CD4-positive, alpha-beta T cell (primary cell): ENCODE measurements at places on chromosomes 3 and 15. TPM values are rescaled to one million over a fixed set of nuclear protein-coding genes. Genes with fewer than 3 reads are reported as not detected.

The GOLGA6L7 gene
- not detected for total RNA-seq

The B3GNT5 gene
- 0.60 TPM for total RNA-seq

GRCh38 chr3:189013224-189013888 is 158.4 kb upstream of the TPRG1 start:
- no peak for DNase-seq

- no peak for DNase-seq
Observed at GRCh38 chr15:98952381-98952803, 55.2 kb downstream of the PGPEP1L start.

DNA sequence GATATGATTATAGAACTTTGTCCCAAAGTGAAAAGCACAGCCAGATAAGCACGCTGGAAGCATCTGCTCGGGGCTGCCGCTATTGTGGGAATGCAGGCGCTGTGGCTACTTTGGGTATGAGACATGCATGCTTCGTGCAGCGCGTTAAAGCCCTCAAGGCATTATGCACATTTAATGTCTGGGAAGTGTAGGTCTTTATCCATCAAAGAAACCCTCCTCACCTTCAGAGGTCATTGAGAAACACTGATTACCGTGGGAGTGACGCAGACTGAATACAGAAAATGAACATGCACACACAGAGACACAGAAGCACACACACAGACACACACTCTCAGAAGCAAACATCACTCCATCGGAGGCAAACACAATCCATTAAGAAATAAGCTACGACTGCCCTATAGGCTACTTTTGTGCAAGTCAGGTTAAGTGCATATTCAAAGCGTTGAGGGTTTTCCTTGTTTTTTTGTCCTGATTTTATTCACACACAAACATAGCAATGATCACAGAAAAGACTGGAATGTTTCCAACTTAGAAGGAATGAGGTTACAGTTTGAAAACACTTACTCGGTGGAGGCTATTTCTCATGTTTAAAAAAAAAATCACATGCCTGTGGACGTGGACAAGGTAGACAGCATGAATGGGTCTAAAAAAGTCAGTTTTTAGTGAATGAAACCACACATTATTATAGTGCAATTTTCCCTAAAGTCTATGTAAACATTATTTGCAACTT is 68.5 kb downstream of the PLCH1 start:
- DNase-seq, result no peak

- no peak for DNase-seq
Observed at GRCh38 chr3:189460511-189460910, 170.7 kb upstream of the TP63 start.

- DNase-seq, result peak; percentile 22
Observed at GRCh38 chr3:128879991-128880390, 571 bp downstream of the ACAD9 start.

DNA sequence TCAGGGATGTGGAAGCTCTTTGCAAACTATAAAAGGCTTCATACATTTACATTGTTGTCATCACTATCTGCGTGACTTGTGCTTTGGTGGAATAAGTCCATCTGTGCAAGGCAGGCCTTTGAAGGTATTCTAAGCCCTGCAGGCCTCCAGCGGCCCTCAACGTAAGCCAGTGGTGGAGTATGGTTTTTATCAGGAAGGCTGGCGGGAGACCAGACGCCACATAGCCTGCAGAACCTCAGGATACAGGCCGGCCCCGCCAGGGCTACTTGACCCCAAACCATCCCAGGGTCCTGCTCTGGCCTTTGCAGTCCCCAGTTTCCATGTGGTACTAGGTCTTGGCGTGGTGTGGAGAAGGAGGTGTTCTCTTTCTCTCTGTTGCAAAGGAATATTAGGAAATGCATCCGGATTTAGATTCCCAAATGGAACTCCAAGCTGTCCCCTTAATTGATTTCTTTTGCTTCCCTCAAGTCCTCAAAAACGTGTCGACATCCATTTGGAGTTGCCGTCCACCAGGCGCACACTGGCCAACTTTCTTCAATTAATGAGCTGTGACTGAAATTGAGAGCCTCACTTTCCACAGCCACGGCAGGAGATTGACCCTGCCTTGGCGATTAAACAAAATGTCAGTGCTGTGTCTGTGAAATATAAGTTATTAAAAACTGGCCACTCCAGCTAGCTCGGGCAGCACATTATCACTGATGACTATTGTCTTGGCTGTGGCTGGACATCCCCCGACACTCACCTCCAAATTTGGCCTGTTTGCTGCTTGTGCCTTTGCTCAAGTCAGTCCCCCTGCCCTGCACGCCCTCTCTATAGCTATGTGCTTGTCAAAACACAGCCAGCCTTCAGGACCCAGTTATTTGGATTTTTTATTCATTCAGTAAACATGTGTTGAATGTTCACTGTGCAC is 239.8 kb upstream of the TLE3 start:
- DNase-seq, result no peak
